ENCODE measurements at places on chromosomes 4 and X.

DNA sequence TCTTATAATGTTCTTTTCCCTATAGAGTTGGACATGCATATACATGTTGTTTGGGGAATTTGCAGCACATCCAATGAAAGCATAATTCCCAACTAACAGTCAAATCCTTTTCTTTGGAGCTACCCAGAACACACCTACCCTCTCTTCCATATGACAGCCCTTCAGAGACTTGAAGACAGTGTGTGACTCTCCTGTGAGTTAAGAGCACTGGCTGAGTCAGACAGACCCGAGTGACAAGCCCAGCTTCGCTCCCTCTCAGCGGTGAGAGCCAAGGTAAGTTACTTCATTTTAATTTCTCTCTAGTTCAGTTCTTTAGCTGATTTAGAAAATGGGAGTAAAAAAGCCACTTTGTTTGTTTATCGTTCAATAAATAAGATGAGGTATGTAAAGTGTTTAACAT is 86.3 kb downstream of the RTL9 start:
- no peak for DNase-seq

GRCh38 chrX:121781991-121782390 is 734.6 kb downstream of the GLUD2 start:
- DNase-seq, result no peak

DNA sequence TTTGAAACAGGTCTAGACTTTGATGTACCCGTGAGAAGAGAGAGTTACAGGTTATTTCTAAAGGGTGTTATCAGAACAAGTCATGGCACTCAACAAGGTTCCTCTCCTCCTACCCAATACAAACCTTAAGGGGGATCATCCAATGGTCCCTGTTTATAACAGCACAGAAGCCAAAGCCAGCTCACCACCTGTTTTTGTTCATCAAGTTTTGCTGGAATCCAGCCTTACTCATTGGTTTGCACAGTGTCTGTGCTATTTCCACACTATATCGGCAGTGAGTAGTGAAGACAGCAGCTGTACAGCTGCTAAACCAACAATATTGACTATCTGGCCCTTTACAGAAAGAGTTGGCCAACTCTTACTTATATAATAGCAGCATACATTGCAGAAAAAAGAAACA is 262.1 kb upstream of the STS start:
- DNase-seq, result no peak

GRCh38 chr4:106816496-106816895 is 219.6 kb downstream of the DKK2 start:
- peak; percentile 1 for DNase-seq

DNA sequence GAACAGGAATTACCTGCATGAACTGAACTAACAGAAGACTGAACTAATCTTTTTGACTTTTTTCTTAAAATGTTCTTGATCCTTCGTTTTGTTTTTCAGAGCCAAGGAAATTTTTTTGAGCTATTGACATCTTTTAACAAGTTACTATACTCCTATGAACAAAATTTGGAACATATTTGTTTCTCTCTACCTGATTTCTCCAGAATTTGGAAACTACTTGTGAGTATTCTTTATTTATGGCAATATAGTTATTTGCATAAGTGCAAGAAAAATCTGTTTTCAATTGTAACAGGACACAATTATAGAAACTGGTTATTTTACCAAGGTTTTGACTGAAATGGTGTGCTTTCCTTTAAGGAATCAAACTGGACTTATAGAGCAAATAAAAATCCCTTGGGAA is 89.5 kb upstream of the HPGD start:
- DNase-seq, result no peak

DNA sequence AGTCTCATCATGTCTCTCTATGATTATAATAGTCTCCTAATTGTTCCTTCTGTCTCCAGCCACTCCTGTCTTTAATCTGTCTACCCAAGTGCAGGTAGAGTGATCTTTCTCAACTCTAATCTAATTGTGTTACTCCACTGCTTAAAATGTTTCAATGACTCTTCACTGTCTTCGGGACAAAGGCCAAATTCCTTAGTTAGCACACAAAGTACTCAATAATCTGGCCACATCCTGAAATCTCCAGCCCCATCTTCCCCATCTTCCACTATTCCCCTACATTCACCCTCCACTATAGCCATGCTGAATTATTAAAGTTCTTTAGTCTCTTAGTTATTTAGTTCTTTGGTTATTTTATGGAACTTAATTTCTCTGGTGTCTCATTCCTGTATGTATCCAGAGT is 353.3 kb downstream of the OPHN1 start:
- peak; percentile 44 for DNase-seq

DNA sequence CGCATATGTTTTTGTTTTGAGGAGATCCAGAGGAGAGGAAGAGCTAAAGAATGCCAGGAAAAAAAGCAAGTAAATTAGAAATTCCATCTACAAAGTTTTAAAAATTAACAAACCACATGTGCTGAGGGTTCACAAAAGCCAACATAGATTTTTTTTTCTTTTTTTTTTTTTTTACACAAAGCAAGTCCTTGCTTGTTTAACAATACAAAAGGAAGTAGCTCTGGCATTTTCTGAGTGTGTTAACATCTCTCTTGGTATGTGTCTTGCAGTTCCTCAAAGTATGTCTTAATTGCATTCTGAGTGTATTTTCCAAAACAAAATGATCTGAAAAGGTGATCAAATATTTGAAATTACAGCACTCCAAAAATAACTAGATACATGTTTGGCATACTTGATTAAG is 1682.7 kb upstream of the AGA start:
- no peak for DNase-seq

GRCh38 chrX:111519215-111519614 is 7.8 kb downstream of the SERTM2 start:
- peak; percentile 23 for DNase-seq

DNA sequence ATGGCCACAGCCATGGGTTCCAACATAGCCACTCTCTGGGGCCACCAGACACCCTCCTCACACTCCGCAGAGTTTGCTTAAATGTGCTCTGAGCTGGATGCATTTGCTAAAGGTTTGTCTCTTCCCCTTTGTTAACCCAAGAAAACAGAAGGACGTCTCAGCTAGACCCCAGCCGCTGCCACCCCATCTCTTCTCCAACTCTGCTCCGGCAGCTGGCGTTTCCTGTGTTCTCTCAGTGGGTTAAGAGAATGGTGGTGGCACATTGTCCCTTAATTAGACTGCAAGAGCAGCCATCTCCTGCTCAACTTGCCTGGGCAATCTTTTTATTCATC is 43.7 kb upstream of the FAM9C start:
- DNase-seq, result no peak

GRCh38 chr4:2433609-2434350 is 15.0 kb downstream of the CFAP99 start:
- no peak for DNase-seq

- DNase-seq, result no peak
Measured at GRCh38 chr4:35500812-35501211, 743.5 kb downstream of the ARAP2 start.

DNA sequence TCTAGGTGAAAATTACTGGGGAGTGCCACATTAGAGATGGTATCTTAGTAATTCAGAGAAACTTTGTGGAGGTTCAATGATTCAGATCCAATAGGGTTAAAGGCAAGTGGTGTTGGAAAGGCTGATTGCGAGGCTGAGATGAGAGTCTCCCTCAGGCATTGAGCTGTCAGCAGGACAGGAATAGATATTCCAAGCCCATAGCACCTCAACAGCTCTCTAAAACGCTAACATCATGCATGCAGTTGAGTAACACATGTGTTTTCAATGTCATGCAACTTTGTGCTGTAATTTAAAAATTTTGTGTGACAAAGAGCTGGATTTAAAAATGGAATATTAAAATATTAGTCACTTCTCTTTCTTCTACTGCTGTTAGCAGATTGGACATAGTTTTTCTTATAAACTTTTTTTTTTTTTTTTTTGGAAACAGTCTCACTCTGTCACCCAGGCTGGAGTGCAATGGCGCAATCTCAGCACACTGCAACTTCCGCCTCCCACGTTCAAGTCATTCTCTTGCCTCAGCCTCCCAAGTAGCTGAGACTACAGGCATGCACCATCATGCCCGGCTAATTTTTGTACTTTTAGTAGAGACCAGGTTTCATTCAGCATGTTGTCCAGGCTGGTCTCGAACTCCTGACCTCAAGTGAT is 173.5 kb upstream of the C1QTNF7 start:
- peak; percentile 51 for DNase-seq

DNA sequence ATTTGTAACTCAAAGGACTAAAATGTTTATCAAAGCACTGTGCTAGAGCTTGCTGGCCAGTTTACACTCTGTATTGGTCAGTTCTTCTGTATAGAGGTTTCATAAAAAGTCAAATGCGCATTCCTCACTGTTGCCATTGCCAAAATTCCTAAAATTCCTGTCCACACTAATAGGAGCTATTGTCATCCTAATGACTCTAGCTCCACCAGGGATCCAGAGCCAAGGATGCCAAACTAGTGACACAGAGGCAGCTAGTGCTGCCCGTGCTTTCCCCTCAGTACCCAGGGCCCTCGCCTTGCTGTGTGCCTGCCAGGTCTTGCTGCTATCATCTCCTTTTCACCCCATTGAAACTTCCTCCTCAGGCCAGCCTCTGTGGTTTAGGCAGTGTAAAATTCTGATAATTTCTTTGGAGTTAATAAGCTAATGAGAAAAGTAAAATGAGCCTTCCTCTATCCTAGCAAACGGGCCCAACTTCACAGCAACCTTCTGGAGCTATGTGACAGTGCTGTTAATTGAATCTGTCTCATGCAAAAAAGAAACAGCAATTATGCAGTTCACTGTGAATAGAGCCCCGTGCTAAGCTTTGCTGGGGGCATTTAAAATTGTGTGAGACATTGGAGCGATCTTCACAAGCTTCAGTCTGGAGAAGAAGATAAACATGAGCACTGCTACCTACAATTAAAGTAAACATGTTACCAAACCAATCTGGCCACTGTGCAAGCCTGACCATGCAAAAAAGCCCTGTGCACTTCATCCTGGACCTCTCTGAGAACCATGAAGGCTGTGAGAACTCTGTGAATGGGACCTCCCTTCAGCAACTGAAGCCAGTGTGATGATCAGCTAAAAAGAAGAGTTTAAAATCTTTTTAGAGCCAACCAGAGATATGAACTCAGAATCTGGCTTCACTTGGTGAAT is 43.1 kb upstream of the FGF2 start:
- peak; percentile 78 for DNase-seq

DNA sequence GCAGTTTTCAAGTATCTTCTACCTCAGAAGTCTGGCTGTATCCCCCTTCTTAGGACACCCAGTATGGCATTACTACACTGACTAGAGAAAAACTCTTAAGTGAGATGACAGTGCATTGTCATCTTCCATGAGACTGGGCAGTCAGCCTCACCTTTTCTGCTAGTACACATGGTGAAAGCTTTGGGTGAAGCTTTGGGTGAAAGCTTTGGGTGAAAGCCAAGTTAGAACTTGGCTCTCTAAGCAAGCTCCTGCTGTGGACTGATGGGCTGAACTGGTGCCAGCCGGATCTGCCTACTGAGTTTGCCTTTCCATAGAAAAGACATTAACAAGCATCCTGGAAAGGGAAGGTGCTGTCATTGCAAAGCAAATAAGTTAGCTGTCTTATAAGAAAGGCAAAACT is 8.8 kb downstream of the EPHA5 start:
- no peak for DNase-seq

DNA sequence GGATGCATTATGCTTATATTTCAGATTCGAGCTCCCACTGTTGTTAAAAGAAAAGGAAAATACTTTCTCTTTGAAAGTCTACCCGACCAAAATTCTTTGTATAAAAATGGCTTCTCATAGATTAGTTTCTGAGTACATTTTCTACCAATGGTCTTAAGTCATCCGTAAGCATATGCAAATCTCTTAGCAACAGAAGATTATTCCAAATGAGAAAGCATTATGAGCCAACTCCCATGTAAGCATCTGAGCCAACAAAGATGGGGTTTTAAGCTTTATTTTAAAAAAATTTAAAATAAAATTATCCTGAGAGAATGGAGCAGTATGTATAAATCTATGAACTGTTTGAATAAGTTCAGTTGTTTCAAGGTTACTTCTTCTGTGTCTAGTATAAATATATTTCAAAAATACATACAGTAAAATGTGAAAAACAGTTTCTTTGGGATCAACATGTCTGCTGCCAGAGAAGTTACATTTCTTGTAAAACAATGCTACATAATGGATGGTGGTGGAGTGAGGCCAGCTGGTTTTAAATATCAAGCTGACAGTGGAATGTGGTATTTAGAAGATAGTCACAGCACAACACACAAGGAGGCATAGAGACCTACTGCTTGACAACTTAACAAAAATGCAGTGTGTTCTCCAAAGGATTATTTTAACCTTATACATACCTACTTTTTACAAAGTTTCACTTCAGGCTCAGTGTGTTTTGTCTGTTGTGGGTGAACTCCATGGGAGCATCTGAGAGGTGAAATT is 199.5 kb upstream of the DIPK2B start:
- DNase-seq, result peak; percentile 7

DNA sequence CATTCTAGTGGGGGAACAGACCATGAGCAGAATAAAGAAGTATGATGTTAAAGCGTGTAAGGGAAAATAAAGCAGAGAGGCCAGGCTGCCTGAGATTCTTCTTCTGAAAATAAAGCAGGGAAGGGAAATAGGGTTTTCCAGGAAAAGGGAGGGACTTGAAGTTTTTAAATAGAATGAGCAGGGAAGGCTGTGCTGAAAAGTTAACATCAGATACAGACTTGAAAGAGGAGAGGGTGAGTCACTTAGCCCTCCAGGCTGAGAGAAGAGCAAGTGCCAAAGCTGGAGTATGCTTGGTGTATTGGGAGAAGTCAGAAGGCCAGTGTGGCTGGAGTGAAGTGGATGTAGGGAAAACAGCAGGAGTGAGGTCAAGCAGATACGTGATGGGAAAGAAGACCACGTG is 10.0 kb upstream of the PLK4 start:
- DNase-seq, result peak; percentile 82

- no peak for DNase-seq
Measured at GRCh38 chr4:3735196-3735595, 31.0 kb upstream of the ADRA2C start.

DNA sequence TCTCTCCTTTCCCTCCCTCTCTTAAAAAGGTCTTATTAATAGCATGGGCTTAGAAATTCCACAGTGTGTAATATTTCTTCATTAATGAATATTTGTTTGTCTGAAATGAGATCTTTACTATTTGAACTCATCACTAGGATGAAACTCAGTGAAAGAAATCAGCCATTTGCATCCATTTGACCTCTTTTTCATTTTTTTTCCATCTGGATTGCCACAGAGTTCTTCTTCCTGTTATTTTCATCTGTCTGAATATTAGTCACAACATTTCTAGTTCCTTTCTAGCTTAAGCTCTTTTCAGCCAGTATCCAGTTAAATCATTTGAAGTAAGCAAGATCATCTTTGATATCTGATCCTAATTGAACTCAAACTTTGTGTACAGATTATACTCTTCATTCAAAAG is 69.2 kb upstream of the PLS3 start:
- DNase-seq, result peak; percentile 26

DNA sequence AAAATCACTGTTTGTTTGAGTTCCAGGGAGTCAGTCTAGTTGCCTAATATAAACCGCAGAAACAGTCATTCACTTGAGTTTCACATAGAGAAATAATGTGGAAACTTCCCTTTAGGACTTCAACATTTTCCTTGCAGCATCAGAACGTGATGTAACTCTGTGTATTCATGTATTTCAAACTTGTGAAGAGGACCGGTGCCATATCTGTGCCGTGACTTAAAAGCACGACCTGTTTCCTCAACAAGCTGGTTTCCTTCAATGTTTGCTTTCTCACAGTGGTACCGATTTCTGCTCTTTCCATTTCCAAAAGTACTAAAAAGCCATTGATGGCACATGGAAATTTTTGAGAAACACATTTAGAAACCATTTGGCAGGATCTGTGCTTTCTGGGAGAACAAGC is 166.6 kb upstream of the RAPGEF2 start:
- DNase-seq, result peak; percentile 72

GRCh38 chr4:153448003-153448731 is 18.0 kb upstream of the TMEM131L start:
- peak; percentile 28 for DNase-seq

GRCh38 chr4:145523117-145523516 is 41.5 kb downstream of the SMAD1 start:
- DNase-seq, result peak; percentile 77

Measured in fibroblast of mammary gland (primary cell).